ENCODE measurements at places on chromosomes 3 and 15.
A peak's percentile ranks its signal among the peaks of the same experiment; 100 is the strongest.

DNA sequence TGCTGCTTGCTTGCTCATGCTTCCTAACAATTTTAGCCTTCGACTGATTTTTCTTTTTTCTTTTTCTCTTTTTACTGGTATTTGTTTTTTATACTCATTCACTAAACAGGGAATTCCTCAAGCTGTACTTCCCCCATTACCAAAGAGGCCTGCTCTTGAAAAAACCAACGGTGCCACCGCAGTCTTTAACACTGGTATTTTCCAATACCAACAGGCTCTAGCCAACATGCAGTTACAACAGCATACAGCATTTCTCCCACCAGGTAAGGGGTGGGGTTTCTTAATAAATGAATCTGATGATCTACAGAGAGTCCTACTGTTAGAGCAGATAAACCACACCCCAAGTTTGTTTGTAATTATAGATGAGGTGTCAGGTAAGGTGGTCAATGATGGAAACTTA, 178.8 kb downstream of the MBNL1 start:
- DNase-seq = no peak

GRCh38 chr3:161415506-161416231, 44.4 kb upstream of the SPTSSB start:
- no peak for DNase-seq

DNA sequence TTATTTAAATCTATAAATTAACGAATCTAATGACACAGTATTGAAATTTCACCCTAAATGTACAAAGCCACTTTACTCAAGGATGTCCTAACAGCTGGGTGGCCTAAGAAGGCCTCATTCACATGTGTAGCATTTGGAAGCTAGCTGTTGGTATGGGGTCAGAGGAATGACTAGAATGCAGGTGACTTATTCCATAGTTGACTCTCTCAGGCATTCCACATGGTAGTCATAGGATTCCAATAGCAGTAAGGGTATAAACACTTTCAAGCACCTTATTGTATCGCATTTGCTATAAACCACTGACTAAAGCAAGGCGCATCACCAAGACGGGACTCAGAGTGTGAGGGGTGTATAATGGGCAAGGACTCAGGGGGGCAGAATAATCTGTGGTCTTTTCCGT, 294.8 kb upstream of the EPHA3 start:
- no peak for DNase-seq

GRCh38 chr3:135966271-135966961, 888 bp downstream of the PPP2R3A start:
- no peak for DNase-seq

GRCh38 chr3:99508191-99508590, 130.2 kb upstream of the COL8A1 start:
- no peak for DNase-seq

GRCh38 chr15:75531041-75531450, 48.1 kb downstream of the PTPN9 start:
- DNase-seq = no peak

DNA sequence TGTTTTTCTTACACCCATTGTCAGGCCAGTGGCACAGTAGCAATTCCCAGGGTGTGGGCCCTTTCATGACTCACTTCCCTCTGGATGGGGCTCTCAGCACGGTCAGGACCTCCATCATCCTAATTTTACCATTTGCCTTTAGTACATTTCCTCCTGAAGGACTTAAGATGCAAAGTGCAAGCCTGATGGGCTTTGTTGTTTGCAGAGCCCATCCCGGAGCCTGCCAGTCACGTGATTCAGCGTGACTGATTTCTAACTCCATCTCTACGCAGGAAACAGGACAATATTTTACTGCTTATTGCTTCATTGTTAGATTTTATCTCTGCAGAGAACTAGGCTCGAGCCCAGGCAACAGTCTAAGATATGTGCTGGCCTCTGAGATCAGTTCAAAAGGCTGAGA, 223.7 kb downstream of the PDZRN3 start:
- no peak for DNase-seq

DNA sequence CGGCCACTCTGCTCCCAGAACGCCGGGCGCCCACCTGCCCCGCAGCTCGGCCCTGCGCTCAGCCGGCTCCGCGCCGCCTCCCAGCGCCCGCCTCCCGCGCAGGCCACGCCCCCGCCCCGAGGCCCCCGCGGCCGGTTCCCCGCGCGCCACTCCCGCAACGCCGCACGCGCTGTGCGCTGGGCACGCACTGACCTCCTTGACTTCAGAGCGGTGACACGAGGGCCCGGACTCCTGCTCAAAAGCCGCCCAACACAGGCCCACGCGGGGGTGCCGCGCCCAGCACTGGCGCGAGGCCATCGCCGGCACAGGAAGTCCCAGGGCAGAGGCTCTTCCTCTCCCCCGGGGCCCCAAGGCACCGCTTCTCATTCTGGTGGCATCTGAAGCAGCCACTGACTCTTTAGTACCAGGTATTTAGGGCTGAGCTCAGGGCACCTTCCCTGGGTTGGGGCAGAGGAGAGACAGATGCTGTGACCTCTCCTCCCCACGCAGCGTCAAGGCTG, 12.4 kb downstream of the TNK2 start:
- peak; percentile 57 for DNase-seq

GRCh38 chr3:55427739-55428138, 59.4 kb downstream of the WNT5A start:
- DNase-seq = no peak

GRCh38 chr3:179589143-179589542, 15.3 kb downstream of the MRPL47 start:
- DNase-seq = no peak

GRCh38 chr3:20056725-20057611, 16.7 kb downstream of the KAT2B start:
- no peak for DNase-seq

DNA sequence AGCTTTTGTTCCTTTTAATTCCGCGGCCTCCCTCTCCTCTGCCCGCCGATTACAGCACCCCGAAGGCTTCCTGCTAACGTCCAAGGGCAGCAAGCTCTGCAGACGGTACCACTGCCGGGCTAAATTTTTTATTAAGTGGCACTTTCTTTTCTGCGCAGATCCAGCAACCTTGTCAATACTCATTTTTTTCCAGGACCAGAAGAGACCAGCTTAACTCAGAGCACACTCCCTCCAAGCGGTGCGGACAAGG, 542 bp upstream of the MEIS2 start:
- no peak for DNase-seq

DNA sequence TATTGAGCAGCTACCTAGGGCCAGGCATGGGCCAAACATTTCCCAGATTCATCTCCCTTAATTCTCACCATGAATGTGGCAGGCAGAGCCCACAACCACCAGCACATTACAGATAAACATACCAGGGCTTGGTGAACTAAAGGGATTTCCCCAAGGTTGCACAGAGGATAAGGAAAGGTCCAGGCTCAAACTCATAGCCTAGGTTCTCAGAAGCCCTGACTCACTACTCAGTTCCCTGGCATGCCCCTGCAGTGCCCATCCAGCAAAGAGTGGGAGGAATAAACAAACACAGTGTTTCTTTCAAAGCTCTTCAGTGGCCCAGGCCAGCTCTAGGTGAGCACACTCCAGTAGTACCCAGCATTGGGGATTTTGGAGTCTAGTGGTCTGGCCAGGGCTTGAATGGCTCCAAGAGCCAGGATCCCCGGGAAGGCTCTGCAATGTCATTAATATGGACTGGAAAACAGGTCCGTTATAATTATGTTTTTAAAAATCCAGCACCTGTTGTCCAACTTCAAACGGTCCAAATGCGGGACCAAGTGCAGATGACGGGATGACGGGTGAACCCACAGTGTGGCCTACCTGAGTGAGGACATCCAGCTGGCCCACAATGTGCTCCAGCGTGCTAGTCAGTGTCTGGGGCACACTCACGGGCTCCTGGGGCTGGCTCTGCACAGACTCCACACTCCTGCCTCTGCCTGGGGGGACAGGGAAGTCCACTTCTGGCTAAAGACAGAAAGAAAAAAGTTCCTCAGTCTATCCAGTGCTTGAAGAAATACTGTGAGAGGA, 39.8 kb upstream of the DUSP7 start:
- DNase-seq = no peak

DNA sequence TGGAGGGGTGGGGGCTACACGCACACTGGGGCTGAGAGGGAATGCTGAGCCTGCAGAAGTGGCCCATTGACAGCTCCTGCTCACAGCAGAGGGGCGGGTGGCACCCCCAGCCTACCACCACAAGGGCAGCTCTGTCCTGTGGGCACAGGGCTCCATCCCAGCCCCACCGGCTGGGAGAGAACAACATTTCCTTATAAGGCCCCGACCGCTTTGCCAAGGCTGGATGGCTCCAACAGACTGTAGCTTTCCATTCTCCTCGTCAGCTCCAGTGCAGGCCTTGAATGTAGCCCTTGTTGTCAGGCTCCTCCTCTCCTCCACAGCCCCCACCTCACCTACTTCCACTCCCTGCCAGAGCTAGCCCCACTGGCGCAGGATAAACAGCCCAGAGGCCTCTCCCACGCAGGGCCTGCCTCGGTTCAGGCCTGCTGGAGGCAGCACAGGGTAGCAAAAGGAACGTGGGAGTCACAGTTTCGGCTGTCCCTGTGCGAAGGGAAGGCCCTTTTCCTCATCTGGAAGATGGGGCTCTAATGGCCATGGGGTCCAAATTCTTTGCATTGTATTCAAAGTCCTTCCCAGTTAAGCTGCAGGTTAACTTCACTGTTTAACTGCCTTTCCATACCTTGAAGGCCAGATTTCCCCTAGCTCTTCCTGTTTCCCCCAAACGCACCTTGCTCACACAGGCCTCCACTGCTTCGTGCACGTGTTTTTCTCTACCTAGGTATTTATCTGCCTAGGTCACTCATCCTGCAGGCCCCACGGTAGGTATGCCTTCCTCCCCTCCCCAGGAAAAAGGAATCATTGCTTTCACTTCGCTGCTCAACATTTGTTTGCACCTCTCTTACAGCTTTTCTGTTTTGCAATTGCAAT, 101.6 kb upstream of the LPP start:
- DNase-seq = no peak

DNA sequence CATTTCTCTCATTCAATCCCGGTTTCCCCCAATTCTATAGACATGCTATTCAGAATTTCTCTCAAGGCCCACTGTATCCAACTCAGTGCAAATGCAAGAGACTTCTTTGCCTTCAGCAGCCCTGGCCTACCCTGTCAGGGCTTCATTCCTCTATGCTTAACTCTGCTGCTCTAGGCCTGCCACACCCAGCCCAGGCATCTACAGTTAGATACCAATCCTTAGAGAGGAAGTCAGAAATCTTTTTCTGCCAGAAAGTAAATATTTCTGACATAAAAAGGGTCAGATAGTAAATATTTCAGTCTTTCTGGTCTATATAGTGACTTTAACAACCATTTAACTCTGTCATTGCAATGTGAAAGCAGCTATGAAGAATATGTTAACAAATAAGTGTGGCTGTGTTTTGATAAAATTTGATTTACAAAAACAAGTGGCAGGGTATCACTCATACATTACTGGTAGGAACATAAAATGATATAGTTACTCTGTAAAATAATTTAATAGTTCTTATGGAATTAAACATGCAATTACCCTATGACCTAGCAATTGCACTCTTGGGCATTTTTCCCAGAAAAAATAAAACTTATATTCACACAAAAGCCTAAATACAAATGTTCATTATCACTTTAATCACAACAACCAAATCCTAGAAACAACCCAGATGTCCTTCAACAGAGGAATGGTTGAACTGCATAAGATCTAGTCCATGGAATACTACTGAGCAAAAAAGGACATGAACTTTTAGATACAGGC, 942.0 kb downstream of the SQOR start:
- DNase-seq = no peak

- no peak for DNase-seq
Observed at GRCh38 chr3:66443118-66443803, 57.6 kb downstream of the LRIG1 start.

DNA sequence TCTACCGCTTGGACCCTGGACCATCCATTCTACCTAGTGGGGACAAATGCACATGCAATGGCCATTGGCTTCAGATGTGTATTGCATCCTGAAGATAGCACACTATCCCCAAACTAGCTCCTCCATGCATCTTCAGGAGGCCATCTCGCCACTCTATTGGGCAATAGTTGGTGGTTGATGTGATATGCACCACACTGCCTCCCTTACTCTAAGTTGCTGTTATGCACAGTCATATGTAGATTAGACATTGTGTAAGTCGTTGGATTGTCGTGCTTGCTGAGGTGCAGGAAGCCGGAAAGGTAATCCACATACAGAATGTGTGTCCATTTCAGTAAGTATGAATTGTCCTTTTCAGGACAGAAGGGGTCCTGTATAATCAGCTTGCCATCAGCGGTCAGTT, 26.7 kb upstream of the PLA2G4D start:
- no peak for DNase-seq

GRCh38 chr3:150292891-150293290, 115.2 kb upstream of the TSC22D2 start:
- no peak for DNase-seq

GRCh38 chr3:187210091-187210490, 12.8 kb downstream of the RTP1 start:
- DNase-seq = no peak

DNA sequence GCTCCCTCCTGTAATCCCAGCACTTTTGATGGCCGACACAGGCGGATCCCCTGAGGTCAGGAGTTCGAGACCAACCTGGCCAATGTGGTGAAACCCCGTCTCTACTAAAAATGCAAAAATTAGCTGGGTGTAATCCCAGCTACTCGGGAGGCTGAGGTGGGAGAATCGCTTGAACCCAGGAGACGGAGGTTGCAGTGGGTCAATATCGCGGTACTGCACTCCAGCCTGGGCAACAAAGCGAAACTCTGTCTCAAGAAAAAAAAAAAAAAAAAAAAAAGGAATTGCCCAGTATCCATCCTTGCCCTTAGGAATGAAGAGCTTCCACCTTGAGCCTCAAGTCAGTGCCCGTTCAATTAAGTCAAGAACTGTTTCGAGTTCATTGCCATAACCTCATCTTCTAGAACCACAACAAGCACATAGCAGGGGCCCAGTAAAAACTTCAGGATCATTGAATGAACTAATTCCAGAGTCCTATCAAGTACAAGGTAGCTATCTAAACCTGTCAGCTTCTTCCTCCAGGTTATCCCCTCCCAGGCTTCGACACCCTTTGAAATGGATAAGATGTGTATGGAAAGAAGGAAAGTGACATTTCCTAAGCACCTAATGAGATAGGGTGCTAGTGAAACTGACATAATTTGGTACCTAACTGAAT, 826 bp downstream of the DBR1 start:
- no peak for DNase-seq

- no peak for DNase-seq
Observed at GRCh38 chr15:100880139-100880896, 687 bp downstream of the ALDH1A3 start.

GRCh38 chr15:70519616-70520015, 243.7 kb downstream of the UACA start:
- no peak for DNase-seq

DNA sequence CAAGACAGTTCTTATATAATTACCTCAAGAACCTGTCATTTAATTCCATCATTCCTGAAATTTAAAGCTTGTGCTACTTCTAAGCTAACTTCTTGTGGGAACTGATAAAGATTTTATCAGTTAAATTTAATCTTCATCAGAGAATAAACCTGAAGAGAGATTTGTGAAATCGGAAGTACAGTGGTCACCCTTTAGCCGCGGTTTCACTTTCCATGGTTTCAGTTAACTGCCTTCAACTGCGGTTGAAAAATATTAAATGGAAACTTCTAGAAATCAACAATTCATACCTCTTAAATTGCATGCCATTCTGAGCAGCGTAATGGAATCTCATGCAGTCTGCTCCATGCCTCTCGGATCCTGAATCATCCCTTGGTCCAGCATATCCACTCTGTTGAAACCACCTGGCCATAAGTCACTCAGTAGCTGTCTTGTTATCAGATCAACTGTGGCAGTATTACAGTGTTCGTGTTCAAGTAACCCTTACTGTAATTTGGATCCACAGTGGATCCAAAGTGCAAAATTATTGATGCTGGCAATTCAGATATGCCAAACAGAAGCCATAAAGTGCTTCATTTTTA, 626.1 kb downstream of the CADM2 start:
- no peak for DNase-seq
